ENCODE measurements at places on chromosomes 3 and 15.

DNA sequence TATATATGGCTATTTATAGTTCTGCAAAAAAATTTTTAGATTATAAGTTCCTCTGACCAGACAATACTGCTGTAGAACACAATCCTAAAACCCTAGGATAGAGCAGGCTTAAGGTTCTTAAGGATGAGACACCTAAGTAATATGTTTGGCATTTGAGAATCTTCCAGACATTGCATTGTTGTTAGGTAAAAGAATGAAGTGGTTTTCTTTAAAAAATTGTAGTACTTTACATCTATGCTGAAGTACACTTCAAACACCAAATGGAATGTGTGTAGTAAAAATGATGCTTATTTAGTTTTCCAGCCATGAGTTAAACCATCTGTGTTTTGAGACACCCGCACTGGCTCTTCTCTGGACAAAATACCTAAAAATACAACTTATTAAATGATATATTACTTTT, 857.7 kb downstream of the OTOL1 start:
- no peak for DNase-seq

DNA sequence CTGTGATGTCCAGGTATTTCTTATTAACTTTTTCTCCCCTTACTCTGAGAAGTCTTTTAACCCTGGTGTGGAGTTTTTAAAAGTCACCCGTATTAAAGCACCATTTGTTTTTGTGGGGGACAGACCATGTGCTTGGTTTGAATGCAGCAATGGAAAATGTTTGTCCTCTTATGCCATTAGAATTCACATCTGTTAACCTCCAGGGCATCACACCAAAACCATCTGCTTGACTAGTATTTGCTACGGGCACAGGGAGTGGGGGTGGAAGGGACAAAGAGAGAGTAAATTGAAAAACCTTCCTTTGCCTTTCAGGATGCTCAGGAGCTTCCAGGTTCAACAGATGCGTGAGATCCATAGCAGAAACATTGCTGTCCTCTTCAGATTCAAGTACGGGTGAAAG, 61.4 kb upstream of the GOLGA8B start:
- no peak for DNase-seq

GRCh38 chr3:183460081-183461055, 31.9 kb upstream of the MCF2L2 start:
- DNase-seq: no peak

- no peak for DNase-seq
Observed at GRCh38 chr3:18827664-18828063, 320.6 kb upstream of the KCNH8 start.

DNA sequence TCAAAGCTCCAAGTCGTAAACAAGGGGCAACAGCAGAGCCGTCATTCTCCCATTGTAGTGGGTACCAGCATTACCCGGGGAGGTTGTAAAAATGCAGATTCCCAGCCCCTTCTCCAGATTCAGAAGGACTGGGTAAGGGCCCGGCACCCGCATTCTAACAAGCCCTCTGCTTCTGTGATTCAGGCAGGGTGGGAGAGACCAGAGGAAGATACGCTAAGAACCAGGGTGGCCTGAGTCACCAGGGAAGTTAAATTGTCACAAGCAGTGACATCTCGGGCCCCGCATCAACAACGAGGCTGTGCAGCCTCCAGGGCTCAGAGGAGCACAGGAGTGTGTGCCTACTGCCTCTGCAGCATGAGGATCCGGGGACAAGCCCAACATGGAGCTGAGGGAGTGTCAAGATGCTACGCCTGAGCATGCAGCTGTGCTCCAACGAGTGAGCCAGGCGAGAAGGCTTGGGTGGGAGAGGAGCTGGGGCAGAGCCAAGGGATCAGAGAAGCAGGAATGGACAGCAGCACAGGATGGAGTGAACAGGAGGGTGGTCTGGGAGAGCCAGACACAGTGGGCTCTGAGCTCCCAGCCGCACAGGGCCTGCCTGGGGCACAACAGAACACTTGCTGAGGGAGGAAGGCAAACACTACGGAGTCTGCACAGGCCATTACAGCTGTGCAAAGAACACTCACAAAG, 68.5 kb downstream of the CPN2 start:
- no peak for DNase-seq

DNA sequence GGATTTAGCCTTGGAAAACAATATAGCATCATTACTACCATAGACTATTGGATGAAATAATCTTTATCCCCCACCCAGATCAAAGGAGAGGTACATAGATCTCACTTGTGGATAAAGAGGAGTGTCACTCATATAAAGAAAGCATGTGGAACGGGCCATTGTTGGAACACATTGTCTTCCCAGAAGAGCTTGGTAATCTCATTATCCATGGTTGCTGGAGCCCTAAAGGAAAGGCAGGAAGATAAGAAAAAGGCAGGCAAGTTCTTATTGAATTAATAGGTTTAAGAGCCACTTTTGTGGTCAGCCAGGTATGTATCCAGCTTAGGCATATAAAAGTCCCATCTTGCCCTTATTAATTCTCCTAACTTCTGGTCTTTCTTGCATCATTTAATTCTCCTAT, 659.1 kb downstream of the GRM7 start:
- no peak for DNase-seq

GRCh38 chr3:16050641-16051467, 123.6 kb upstream of the GALNT15 start:
- no peak for DNase-seq

Data from HEK293T (cell line).